ENCODE measurements at places on chromosomes 6 and 20.
A peak's percentile ranks its signal among the peaks of the same experiment; 100 is the strongest.

DNA sequence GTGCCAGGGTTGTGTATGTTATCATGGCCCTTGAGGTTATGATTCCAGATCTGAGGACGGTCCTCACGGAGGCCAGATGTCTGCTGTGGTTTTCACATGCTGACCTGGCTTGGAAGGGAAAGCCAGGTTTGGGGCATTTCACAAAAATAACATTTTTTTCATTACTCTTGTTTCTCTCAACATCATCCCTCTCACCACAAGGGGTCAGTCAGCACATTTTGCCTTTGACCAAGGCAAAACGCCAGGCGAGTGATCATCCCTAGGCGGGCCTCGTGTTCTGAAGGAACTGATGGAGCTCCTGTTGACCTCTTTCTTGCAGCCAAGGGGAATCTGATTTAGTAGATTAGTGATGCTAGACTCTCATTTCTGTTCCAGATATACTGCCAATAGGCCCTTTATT lies 133.5 kb downstream of the TBC1D7 start:
- H3K27me3 ChIP-seq = peaks cover 15% of the 10 kb centered on the region
- peak; percentile 33 for DNase-seq
- no peaks in the 10 kb centered on the region for H3K4me1 ChIP-seq
- H3K27ac ChIP-seq = no peak overlapping the region
- H3K4me3 ChIP-seq = no peak overlapping the region

DNA sequence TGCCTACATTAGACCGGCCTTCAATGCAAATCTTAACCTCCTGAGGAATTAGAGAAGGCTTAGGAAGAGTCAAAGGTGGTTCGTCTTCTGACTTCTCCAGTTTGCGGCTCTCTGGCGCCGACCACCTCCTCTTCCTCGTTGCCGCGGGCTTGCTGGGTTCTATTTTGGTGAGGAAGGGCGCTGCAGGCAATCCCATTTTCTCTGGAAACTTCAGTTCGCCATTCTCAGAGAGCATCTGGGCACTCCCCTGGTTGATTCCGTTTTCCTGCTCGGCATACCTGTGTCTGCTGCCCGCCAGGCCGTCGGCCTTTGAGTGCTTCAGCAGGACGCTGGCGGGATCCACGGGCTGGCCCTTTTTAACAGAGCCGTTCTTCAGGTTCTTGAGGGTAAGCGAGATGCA lies 67.9 kb downstream of the GMPR start:
- no peak overlapping the region for H3K27ac ChIP-seq
- H3K27me3 ChIP-seq = no peaks in the 10 kb centered on the region
- H3K4me1 ChIP-seq = no peaks in the 10 kb centered on the region
- peaks cover 18% of the 10 kb centered on the region for H3K36me3 ChIP-seq

DNA sequence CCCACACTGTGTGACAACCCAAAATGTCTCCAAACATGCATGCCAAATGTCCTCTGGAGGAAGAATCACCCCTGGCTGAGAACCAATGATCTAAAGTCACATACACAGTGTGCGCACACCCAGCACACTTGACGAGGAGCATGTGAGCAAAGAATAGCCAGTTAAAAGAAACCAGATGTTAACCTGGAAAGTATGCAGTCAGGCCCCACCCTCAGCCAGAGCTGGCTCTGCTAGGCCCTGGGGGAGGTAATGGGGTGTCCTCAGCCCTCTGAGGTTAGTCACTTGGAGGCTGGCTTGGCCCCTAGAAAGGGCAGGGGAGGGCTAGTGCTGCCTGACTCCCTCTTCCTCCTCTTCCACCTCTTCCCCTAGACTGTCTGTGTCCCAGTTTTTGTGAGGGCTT lies 15.2 kb upstream of the GUCA1A start:
- H3K36me3 ChIP-seq = no peaks in the 10 kb centered on the region
- no peak for DNase-seq
- peaks cover 10% of the 10 kb centered on the region for H3K27me3 ChIP-seq
- no peak overlapping the region for H3K27ac ChIP-seq

GRCh38 chr6:81906709-81907204 lies 154.3 kb upstream of the TENT5A start:
- no peaks in the 10 kb centered on the region for H3K36me3 ChIP-seq
- H3K27ac ChIP-seq = no peak overlapping the region
- no peaks in the 10 kb centered on the region for H3K27me3 ChIP-seq
- no peak overlapping the region for H3K4me3 ChIP-seq
- DNase-seq = no peak

- peak; percentile 46 for DNase-seq
- peaks cover 46% of the 10 kb centered on the region for H3K27me3 ChIP-seq
- peak overlapping the region; percentile 26 for H3K27ac ChIP-seq
- peak overlapping the region; percentile 53 for H3K4me3 ChIP-seq
- peaks cover 30% of the 10 kb centered on the region for H3K4me1 ChIP-seq
These were observed 26.7 kb downstream of the GPX6 start for GRCh38 chr6:28488916-28489365.

DNA sequence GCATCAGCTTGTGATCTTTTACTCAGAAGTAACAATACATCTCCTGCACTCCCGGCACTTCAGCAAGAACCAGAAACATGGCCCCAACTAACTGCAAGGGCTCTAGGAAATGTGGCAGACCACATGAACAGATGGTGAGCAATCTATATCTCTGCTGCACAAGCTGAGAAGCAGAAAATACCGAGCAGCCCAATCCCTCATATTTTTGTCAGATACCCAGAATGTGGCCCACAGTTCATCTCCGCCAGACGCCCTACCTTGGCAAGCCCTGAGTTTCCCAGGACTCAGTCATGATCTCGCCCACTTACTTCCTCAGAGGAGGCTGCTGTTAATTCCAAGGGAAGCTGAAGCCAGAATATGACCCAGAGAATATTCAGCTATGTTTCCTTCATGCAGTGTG lies 63.1 kb upstream of the PHACTR1 start:
- H3K27me3 ChIP-seq = peaks cover 2% of the 10 kb centered on the region
- no peaks in the 10 kb centered on the region for H3K36me3 ChIP-seq
- no peak overlapping the region for H3K27ac ChIP-seq
- DNase-seq = no peak
- peaks cover 9% of the 10 kb centered on the region for H3K4me1 ChIP-seq
- no peak overlapping the region for H3K4me3 ChIP-seq
